T1000 (cell line): ENCODE measurements at places on chromosomes 12 and 14.

DNA sequence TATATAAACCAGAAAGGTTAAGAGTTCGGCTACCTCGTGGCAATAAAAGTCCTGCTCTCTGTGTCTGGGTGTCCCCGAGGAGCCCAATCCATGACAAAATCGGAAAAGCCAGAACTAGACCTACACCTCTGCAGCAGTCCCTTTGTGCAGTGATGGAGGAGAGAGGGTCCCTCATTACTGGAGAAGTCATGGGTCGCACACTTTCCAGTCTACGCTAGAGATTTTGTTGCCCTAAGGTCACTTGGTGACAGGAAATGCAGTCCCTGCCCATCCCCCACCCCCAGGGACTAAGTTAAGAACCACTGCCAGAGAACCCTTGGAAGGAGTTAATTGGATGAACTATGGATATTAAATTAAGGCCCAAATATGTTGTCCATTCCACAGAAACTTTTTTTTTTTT lies 104.4 kb upstream of the ATF7IP start:
- DNase-seq: no peak

DNA sequence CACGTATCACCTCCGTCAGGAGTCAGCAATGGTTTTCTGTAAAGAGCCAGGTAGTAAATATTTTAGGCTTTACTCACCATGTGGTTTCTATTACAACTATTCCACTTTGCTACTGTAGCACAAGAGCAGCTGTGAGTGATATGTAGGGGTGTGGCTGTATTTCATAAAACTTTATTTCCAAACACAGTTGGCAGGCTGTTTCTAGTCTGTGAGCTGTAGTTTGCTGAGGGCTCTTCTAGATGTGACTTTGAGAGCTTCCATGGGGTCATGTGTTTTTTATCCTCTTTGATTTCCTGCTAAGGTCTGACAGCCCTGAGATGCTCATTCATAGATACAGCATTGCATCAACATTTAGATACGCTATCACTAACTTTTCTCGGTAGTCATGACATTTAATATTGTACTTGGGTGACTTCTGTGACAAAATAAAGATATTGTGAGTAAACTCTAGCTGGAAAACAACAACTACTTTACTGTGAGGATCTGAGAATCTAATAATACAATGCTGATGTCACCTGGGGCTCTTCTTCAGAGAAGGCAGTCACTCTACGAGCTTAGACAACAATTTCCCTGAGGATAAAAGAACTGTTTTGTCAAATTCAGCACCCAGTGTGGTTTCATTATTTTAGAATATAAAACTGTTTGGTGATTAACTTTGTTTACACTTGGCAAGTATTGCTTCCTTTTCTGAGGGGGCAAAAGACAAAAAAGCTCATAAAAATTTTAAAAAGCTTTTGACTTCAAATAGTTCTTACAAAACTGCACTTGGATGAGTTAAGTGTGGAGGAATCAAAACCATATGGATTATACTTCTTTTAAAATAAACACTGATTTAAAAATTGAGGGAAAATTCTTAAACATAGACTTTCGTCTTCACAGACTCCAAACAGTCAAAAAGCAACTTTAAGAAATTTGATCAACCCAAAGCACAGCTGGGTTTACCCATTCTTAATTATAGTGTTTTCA lies 231.2 kb upstream of the DCN start:
- DNase-seq: peak; percentile 97

DNA sequence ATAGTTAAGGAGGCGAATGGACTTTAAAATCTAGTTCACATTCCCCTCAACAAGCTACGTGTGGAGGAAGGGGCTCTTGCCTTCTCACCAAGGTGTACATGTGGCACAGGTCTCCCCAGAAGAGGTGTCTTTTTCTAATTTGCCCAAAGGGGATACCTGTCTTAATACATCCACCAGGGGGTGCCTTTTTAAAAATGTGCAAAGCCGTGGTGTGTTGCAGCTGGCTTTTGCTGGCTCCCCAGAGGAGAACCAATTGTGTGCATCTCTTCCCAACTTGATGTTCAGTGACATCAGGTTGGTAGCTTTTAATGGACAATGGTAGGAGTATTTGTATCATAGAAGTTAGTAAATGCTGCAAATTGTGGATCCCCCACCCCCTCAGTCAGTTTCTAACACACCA lies 33.8 kb downstream of the CREBL2 start:
- DNase-seq: no peak

- DNase-seq: no peak
These were observed 2.6 kb downstream of the ETFRF1 start for GRCh38 chr12:25197608-25198007.

DNA sequence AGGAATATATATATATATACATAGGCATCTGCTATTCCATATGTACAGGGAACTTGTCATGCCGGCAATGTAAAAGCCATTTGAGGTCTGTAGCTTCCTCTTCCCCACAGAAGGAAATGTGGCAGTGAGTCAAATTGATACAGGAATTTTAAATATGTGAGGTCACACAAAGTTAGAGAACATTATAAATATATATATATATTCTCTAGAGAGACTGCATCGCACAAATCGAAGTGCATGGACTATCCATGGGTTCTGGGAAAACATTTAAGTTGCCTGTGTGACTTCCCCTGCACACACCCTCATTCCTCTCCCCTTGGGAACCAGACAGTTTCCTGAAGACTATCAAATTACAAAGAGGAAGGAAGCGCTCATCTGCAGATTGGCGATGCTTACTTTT lies 100.9 kb upstream of the CCDC91 start:
- DNase-seq: no peak

DNA sequence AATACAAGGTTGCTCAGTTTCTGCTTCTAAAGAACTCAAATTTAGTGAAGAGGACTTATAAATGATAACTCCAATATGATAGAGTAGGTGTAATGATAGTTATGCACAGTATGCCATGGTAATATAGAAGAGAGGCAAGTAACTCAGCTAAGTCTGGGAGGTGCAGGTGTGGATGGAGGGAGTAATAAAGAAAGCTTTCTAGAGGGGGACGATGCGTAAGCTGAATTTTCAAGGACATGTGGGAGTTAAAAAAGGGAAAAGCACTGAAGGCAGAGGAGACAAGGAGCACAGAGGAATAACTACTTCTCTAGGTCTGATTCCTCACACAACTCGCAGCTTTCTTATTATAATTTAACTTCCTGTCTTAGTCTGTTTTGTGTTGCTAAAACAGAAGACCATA lies 49.1 kb upstream of the ZDHHC17 start:
- no peak for DNase-seq

DNA sequence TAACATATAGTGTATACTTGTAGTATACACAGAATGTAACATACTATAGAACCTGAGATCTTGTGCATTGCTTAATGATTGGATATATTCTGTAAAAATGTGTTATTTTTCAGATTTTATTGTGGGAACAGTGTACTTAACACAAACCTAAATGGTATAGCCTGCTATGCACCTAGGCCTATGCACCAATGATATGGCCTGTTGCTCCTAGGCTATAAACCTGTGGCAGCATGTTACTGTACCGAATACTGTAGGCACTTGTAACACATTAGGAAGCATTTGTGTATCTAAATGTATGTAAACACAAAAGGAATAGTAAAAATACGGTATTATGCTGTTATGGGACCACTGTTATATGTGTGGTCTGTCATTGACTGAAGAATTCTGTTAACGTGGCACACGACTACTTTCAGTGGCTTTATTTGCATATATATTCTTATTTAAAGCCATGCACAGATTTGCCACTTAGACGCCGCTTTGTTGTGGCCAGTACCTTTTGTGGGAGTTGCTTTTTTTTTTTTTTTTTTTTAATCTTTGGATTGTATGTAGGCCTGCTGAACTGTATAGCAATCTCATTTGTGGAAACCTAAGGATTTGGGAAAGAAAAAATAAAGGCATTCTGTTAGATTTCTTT lies 7.4 kb downstream of the PAPOLA start:
- DNase-seq: no peak

GRCh38 chr14:102075155-102075554 lies 11.7 kb downstream of the HSP90AA1 start:
- DNase-seq: no peak

DNA sequence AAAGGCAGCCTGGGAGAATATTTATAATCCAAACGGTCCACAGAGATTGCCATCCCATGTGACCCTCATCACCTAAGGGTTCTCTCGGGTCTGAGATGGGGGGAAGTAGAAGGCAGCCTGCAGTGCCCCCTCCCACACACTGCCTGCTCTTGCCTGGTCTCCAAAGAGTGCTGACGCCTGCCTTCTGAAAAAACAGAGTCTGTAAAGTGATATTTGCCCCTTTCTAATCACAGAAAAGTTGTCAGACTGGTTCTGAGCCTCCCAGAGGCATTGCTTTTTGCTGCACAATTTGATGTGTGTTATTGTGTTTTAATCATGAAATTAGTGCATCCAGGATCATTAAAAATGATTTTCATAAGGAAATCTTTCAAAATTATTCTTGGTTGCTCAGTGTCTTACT lies 59.2 kb downstream of the TMEM30B start:
- DNase-seq: no peak

- DNase-seq: no peak
These were observed 106.7 kb downstream of the RPS29 start for GRCh38 chr14:49479432-49479831.
